ENCODE measurements at places on chromosomes 13 and 19.

GRCh38 chr19:57262044-57262443 lies 18.2 kb upstream of the ZNF460 start:
- DNase-seq, result no peak

GRCh38 chr13:100890645-100891044 lies 216.1 kb upstream of the TMTC4 start:
- no peak for DNase-seq

GRCh38 chr13:38759390-38759789 lies 72.5 kb downstream of the FREM2 start:
- no peak for DNase-seq

DNA sequence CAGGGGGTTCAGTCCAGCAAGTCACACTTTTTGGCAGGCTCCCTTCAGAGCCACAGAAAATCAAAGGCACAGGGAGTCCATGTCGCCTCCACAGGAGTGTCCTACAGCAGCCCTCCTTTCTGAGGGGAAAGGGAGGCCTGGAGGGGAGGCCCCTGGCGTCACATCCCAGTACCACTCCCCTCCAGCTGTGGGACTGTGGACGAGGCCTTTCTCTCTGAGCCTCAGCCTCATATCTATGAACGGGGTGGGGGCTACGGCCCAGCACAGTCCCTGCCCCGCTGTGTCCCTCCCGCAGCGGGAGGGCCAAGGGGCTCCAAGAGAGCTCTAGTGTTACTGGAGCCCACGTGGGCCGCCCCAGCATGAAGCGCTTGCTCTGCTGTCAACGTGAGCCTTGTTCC lies 23.8 kb downstream of the PEPD start:
- no peak for DNase-seq

DNA sequence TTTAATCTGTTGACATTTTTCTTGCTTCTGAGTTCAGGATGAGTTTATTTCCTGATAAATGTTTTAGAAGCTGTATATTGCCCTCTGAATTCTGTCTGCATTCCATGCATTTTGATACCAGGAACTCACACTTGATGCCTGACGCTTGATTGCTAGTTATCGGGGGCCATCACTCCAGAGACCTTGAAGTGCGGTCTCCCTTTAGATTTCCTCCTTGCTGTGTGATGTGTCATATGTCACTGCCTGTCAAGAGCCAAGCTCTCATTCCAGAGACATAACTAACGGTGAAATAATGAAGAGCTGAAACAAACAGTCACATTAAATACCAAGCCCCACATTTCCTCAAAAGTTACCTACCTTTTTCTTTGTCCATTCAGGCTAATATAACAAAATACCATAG lies 155.5 kb downstream of the TNFSF13B start:
- no peak for DNase-seq
